DMS153 (cell line): ENCODE measurements at places on chromosomes 1 and 21.

- DNase-seq, result no peak
Measured at GRCh38 chr1:7422966-7423365, 348.1 kb upstream of the VAMP3 start.

DNA sequence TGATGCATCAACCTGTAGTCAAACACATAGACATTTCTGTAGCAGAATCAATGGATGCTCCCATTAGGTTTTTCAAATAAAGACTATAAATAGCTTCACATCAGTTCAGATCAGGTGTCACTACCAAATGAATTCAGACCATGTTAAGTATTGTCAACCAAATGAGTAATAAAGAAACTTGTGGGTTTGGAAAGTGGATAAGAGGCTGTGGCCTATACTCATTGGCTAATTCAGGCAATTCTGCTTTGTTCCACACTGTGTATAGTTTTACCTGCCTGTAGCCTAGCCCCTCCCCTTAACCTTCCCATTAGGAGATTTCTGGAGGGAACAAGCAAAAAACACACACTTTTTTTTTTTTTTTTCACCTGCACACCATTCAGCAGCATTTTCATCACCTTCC, 321.2 kb downstream of the HLX start:
- no peak for DNase-seq

GRCh38 chr1:100445565-100445964, 92.4 kb upstream of the GPR88 start:
- DNase-seq, result no peak

- no peak for DNase-seq
Measured at GRCh38 chr1:47584249-47584648, 146.4 kb downstream of the FOXD2 start.

- no peak for DNase-seq
Measured at GRCh38 chr21:38315122-38315521, 58.3 kb downstream of the KCNJ15 start.

DNA sequence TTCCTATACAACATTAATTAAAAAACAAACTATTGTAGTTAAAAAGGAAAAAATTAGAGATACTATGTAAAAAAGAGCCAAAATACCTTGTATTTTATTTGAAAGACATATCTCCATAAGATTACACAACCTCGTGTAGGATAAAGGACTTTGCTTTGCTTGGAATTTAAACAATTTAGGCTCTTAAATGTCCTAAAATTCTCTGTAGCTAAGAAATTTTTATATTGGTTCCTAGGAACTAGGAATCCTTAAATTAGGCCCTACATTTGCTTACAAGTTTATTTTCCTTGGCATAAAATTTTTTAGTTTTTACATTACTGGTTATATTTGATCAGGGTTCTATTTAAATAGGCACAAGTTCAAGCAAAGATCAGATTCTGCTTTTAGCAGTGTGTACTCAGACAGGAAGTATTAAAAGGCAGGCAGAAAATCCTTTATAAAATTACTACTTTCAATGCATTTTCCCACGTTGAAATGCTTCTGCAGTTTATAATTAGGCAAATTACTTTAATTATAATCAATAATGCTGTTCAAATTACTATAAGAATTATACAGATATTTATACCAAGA, 3.4 kb upstream of the ANGPTL3 start:
- DNase-seq, result no peak

DNA sequence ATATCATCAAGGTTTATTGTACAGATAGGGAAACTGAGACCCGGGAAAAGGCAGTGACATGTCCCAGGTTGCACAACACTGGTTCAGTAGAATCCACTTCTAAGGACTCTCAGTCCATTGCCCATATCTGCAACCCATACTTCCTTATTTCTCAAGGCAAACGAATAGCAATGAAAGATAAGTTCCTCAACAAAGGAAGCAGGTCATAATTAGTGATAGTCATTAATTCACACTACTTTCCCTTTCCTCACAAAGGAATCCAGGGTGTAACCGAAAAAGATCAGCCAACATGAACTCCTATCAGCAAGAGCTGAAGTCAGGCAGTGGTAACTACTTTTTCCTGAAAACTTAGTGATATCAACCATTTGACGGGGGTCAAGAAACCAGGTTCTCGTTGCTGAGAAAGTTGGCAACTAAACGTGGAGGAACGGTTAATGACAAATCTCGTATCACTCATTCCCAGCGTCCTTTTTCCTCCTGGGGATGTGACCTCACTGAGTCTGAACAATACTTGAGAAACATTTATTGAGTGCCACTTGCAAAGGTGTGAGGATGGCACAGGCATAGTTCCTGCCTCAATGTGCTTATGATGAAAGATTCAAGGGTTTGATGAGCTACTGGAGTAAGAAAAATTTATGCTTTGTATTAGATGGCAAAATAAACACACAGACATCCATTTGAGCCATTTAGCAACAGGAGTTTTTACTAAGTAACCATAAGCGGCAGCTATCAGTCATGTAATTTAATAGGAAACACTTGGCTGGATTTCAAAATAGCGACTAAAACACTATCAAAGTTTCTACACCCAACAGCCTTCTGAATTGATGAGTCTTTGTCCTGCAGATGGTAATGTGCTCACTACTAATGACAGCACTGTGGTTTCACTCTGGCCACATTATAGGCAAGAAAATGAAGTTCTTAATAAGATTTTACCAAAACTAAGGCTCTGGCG, 82.3 kb downstream of the PLPP3 start:
- DNase-seq, result no peak

- DNase-seq, result no peak
Measured at GRCh38 chr1:77504986-77505385, 177.5 kb downstream of the ZZZ3 start.
